ENCODE measurements at places on chromosomes 16 and 17. TPM values are rescaled to one million over a fixed set of nuclear protein-coding genes. Genes with fewer than 3 reads are reported as not detected.

The HOXB8 gene
- total RNA-seq = not detected

The NTN3 gene
- 1.5 TPM for total RNA-seq

The IRX3 gene
- total RNA-seq = not detected

The PDE6G gene
- total RNA-seq = not detected

The ABCA10 gene
- total RNA-seq = not detected

The CYGB gene
- total RNA-seq = 0.44 TPM

The CMTM1 gene
- 10.6 TPM for total RNA-seq

The CBFA2T3 gene
- 48.0 TPM for total RNA-seq

The CHST4 gene
- total RNA-seq = 0.28 TPM
